ENCODE measurements at places on chromosomes 16 and 17.

- no peak for DNase-seq
Measured at GRCh38 chr16:11053916-11054460, 109.6 kb downstream of the CLEC16A start.

DNA sequence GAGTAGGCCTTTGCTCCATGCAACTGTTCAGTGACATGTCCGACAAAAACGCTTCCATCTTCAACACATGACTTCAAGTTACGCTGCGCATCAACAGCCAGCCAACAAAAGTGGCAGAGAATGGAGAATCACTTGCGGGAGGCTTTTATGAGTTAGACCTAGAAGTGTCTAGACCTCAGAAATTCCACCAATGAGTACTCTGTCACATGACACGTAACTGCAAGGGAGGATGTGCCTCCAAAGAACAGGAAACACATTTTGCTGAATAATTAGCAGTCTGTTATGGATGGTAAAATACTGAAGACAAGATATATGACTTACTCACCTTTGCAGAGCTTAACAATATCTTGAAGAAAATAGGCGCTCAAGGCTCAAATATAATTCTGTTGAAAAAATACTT lies 62.1 kb downstream of the MYO1D start:
- no peak for DNase-seq

GRCh38 chr17:2042390-2042847 lies 597 bp downstream of the OVCA2 start:
- no peak for DNase-seq

DNA sequence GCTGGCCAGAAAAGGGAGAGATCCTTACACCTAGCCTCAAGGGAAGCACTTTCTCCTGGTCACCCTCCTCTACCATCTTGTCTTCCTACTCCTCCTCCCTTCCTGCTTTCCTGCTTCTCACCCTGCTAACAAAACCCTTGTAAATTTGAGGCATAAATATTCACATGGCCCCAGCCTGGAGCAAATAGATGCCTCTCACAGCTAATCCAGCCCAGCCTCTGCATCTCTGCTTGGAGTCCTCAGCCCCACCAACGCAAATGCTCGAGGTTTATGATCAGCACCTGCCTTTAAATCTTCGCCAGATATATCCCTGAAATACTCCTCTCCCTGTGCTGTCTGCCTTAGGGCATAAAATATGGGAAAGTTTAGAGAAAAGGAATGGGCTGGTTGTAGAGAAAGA lies 205.2 kb upstream of the CDH5 start:
- no peak for DNase-seq

DNA sequence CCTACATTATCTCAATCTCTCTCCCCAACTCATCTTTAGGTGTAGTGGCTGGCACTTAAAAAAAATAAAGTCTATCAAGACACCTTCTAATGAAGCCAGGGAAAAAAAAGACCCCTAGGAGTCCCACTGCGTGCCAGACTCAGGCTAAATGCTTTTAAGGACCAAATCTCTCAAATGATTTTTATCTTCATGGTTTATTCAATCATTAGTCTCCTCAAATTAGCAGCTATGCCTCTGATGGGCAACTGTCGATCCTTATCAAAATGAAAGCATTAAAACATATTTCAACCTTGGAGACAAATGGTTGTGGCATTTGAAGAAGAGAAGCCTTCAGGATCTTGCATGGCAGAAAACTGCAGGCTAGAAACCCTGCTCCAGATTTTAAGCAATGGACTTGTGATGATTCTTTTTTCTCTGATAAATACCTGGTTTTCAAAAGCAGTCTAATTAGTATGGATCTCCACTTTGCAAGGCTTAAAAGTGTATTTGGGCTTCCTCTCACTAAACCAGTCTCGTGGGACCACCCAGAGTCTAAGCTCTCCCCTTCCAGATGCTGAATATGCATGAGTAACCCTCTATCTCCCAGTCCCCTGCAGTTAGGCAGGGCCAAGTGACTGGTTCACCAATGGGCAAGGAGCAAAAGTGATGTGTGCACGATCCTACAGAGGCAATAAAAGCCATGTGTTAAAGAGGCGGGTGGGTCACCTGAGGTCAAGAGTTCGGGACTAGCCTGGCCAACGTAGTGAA lies 14.9 kb downstream of the ITPRIPL2 start:
- no peak for DNase-seq

GRCh38 chr17:62855156-62855555 lies 47.0 kb upstream of the MARCHF10 start:
- DNase-seq: no peak

DNA sequence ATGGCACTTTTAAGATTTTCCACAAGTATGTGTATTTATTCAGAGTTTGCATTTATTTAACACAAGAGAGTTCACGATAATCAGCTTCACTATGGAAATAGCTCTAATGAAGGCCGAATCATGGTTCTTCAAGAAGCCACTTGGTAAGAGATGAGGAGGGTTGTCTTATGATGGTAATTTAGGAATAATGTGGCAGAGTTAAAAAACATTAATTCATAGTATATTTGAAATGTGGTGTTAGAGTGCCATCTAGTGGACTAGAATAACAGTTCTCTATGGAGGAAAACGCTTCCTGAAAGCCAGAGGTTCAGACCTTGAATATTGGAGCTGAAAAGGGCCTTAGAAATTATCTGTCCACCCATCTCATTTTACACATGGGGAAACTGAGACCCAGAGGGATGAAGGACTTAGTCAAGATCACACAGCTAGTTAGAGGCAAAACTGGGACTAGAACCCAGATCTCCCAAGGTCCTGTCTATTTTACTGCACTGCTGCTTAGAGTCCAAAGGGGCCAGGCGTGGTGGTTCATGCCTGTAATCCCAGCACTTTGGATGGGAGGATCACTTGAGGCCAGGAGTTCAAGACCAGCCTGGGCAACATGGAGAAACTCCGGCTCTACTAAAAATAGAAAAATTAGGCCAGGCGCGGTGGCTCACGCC lies 33.8 kb upstream of the KPNB1 start:
- no peak for DNase-seq

- DNase-seq: no peak
Measured at GRCh38 chr17:65035191-65035590, 21.3 kb downstream of the GNA13 start.

- no peak for DNase-seq
Measured at GRCh38 chr16:9122342-9122741, 30.9 kb downstream of the HAPSTR1 start.

GRCh38 chr16:57348327-57348726 lies 10.3 kb upstream of the CCL22 start:
- DNase-seq: no peak

DNA sequence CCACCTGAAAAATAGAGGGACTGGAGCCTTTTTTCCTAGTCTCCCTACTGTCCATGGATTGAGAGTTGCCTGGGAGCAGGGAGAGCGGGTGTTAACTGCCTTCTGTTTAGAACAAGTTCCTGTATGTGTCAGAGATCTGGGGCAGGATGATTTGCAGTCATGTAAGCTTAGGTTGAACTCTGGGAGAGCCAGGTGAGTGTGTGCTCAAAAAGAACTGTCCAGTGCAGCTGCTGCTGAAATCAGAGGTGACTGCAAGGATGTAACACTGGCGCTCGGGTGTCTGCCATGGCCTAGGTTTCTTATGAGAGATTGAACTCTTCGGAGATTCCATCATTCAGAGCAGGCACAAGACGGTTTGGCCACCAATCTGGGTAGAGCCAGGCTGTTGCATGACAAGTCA lies 432.5 kb downstream of the CDH13 start:
- DNase-seq: no peak

Data from esophagus squamous epithelium (tissue), 5 donors.